Epithelial cell of esophagus (primary cell): ENCODE measurements at places on chromosomes 5 and 9.

GRCh38 chr5:134138416-134139376, 24.2 kb downstream of the TCF7 start:
- peak; percentile 91 for DNase-seq

- no peak for DNase-seq
Measured at GRCh38 chr5:5739490-5739945, 317.0 kb downstream of the ICE1 start.

DNA sequence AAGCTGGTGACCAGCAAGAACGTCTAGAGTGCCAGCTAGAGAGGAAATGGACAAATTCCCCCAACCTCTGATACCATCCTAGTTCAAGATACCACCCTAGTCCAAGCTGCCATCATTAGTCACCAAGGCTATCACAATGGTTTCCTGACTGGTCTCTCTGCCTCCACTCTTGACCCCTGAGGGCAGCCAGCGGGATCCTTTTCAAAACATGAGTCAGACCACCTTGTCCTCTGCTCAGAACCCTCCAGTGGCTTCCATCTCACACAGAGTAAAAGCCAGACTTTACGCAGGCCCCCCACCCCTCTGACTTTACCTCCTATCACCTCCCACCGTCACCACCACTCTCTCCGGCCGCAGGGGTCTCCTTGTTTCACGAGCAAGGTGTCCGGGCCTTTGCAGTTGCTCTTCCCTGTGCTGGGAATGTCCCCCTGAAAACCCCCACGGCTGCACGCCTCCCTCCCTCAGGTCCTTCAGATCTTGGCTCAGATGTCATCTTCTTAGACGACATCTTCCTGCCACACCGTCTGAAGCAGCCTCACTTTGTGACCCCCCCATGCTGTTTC, 42.2 kb upstream of the FBXW11 start:
- DNase-seq, result no peak

GRCh38 chr5:74155501-74155900, 485.0 kb downstream of the ENC1 start:
- DNase-seq, result no peak
